Omental fat pad (tissue), 4 donors: ENCODE measurements at places on chromosomes 12 and 14.

- DNase-seq: no peak
Observed at GRCh38 chr12:4506430-4506829, 32.3 kb upstream of the RAD51AP1 start.

GRCh38 chr14:54353694-54354093 lies 43.1 kb upstream of the CDKN3 start:
- DNase-seq: no peak

DNA sequence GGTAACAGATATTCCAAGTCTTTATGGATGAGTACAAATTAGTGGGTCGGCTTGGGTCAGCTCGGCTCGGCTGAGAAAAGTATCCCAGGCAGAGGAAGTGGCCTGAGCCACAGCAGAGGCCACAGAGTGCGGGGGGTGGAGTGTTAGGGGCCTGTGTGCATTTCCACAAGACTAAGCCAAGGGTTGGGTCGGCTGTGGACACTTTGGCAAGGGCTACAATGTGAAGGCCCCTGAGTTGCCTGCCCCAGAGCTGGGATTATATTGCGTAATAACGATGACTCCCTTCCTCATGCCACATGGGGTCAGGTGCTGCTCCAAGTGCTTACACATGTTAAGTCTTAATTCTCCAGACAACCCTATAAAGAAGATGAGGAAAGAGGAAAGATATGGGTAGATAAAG lies 11.4 kb downstream of the EVL start:
- DNase-seq: no peak

GRCh38 chr12:12171991-12172511 lies 94.8 kb downstream of the LRP6 start:
- no peak for DNase-seq

- DNase-seq: no peak
Observed at GRCh38 chr12:110424237-110424636, 20.7 kb upstream of the ANAPC7 start.

GRCh38 chr12:15693228-15693911 lies 95.8 kb downstream of the EPS8 start:
- no peak for DNase-seq
